Fibroblast of villous mesenchyme (primary cell): ENCODE measurements at places on chromosomes 3 and 15. TPM values are rescaled to one million over a fixed set of nuclear protein-coding genes. Genes with fewer than 3 reads are reported as not detected.

- DNase-seq: peak; percentile 92
These were observed 139.8 kb downstream of the RPL22L1 start for GRCh38 chr3:170730071-170730812.

DNA sequence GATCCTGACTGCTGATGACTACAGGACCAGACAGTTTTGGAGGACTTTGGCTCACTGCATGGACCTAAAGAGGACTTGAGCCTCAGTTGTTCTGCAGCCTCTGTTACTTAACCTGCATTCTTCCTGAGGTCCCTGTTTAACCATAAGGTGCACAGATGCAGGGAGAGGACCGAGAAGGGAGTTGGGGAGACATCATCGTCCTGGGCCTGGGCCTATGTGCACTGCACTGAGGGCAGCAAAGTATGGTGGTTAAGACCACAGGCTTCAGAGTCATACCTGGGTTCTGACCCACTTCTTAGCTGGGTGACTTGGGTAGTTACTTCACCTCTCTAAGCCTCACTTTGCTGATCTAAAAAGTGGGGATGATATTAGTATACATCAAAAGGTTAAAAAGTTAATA, 21.9 kb downstream of the KY start:
- DNase-seq: no peak

- DNase-seq: no peak
These were observed 163.4 kb upstream of the IQSEC1 start for GRCh38 chr3:13236557-13237173.

The RBSN gene
- 22.9 and 25.9 TPM in 2 replicates for total RNA-seq

The PARL gene
- total RNA-seq: 31.5 and 34.5 TPM in 2 replicates
